ENCODE measurements at places on chromosomes 11 and 22.

DNA sequence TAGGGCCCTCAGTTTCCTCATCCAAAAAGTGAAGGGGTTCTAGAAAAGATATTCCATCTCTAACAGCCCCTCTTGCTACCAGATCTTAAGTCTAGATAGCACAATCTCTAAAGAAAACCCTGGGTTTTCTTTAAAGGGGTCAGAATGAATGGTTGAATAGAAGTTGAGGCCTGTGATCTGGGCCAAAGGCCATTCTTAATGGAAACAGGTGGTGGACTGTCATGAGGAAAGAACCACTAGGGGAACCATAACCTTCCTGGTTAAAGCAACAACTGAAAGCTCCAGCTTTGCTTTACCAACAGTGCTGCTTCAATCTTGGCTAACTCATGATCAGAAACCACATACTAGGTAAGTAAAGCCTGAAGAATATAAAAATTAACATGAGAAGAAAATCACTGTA lies 1.8 kb downstream of the CELF1 start:
- no peak for DNase-seq

DNA sequence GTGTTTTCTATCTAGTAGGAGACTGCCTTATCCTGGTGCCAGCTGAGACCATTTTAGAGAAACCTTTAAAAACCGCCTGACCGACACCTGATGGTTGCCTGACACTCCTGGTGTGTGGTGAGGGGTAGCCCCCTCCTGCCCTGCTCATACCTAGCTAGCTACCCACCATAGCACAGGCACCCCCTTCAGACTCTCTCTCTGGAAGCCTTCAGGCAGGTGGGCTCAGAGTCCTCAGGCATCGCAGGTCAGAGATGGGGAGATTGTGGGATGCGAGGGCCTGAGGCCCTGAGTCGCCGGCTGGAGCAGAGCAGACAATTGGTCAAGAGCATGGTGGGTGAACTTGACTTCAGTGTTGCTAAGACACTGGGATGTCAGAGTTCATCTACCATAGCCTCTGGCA lies 424.6 kb downstream of the BRD1 start:
- DNase-seq: no peak

DNA sequence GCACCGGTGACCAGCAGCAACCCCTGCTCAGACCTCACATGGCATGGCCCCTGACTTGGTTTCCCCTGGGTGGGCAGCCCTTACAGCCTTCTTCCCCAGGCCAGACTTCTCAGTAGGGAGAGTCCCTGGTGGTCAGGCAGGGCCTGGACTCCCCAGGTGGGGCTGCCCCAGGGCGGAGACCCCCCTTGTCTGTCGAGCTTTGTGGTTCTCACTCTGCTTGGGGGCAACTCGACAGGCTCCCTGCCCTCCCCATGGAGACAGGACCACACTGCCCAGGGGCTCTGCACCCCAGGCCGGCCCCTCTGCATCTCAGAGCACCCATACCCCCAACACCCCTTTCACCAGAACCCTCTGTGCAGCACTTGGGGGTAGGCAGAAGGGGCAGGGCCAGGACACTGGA lies 87.7 kb downstream of the MORC2 start:
- no peak for DNase-seq

GRCh38 chr11:60985991-60986915 lies 14.8 kb downstream of the CD6 start:
- peak; percentile 90 for DNase-seq

GRCh38 chr22:44242946-44243724 lies 62.4 kb downstream of the PARVG start:
- DNase-seq: no peak

DNA sequence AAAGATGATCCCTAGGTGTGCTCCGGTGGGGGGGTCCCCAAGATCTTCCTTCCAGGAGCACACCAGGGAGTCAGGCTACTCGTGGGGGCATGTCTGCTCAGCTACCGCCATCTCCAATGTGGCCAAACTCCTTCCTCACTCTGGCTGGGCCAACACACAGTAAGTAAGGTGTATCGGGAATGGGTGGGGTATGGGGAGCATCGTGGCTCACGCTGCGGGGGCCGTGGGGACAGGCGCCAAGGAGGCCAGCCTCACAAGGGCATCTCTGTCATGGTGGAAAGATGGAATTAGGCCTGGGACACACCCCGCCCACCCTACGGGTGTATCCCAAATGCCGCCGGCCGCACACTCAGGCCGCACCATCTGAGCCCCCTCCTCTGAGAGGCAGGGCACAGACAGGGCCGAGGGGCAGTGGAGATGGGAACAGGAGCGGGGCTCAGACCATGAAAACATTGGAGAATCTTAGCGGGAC lies 8.3 kb downstream of the IGF2 start:
- DNase-seq: no peak

- no peak for DNase-seq
Measured at GRCh38 chr22:43227239-43227630, 40.3 kb upstream of the TTLL12 start.

- no peak for DNase-seq
Measured at GRCh38 chr11:133660202-133660568, 127.9 kb upstream of the OPCML start.

DNA sequence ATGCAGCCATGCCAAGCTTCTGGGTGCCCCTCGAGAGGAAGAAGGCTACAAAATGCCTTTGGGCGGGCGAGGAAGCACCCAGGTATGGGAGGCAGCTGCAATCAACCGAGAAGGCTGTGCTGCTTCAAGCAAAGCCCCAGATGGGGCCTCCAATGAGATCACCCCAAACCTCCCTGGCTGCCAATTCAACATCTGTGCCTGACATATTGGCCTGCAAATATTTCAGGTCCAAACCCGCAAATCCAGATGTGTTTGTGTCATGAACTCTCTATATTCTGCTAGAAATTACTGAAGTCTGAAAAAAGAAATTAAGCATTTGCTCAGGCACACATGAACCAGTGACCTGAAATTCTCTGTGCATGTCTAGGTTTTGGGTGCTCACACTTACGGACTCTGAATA lies 78.8 kb upstream of the RCN1 start:
- no peak for DNase-seq

DNA sequence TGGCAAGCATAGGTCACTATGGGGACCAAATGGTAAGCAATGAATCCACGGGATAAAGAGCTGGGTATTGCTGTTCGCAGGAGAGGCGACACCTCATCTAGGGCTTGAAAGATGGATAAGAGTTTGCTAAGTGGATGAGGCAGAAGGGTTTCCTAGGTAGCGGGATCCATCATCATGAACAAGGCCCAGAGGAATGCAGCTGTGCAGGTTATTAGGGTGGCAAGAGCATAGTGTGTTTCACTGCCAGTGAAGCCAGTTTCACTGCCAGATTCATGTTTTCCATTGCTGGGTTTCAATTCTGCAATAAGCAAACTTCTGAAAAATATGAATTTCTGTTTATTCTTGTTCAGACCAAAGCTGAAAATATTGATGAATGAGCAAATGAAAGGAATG lies 27.2 kb downstream of the WEE1 start:
- no peak for DNase-seq

DNA sequence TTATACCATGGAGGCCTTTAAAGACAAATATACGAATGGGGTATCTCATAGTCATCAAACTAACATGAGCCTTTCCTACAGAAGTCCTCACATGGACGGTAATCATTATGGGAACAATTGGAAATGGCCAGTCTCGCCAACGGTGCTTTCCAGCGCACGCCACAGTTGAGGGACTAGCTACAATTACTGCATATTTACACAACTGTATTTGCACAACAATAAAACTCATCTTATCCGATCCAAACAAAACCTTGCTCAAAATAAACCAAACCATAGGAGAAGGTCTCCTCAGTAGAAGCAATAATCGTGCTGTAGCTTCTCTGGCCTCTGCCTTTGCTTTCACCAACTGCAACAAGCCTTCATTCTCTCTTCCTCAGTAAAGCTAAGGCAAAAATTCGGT lies 5.9 kb downstream of the CADM1 start:
- DNase-seq: no peak

DNA sequence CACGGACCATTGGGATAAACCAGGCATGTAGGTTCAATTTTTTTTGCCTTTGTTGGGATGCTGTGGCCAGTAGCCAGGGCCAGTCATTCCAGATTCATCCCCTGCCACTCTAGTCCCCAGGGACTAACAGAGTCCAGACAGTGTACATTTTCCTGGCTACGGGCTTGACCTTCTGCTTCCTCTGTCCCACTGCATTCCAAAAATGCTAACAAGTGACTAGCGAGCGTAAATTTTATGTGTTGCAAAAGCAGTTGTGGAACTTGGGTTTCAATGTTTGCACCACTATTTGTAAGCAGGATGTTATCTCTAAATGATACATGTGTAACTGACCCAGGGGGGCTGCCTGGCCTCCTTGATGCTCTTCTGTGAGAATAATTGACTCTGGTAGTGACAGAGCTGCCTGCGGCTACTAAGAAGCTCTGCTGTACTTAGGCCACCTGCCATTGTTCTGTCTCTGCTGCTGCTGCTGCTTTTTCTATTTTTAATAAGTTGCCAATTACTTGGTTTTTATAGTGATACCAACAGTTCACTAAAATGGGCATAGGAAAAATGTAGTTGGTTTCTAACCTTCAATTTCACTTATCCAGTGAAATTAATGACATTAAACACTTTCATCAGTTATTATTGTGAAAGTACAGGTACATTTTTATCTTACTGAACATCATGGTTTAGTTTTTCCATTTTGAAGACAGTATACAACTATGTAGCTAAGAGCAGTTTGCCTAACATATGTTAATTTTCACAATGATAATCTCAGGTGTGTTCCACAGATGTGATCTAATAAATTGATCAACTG lies 26.8 kb downstream of the TNRC6B start:
- DNase-seq: no peak

GRCh38 chr11:43802509-43802908 lies 78.1 kb upstream of the ALKBH3 start:
- DNase-seq: no peak

DNA sequence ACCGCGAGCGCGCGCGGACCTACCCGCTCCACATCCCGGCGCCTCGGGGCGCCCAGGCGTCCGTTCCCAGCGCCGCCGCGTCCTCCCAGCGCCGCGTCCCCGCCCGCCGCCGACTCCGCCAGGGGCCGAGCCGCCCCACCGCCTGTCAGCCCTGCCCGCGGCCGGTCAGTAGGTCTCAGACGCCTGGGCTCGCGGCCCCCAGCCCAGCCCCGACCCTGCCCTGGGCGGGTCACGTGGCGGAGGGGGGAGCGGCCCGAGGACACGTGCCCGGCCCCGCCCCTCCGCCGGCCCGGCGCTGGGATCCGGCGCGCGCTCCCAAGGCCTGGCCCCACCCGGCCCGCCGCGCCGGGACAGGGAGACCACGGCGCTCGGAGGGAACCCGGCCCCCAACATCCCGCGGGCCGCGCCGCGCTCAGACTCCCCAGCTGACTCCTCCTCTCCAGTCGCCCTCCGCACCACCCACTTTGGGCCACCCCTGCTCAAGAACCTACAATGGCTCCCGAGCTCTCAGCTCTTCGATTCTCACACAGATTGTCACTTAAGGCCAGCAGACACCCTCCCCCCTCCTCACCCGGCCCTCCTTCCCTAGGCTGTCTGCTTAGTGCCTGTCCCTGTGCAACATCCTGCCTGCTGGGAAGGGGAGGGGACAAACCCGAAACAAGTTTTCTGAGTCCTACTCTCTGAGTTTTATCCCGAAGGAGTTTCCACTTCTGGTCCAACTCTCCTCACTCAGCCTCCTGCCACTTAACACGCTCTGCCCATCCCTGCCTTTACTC lies at the start of gene RAB3IL1:
RAB3IL1 (minus strand) TSS at position 233 of the 776 bp plus-strand sequence; CDS start at position 34, 199 bp downstream.
- DNase-seq: peak; percentile 28

GRCh38 chr22:37484480-37485394 lies 1.4 kb downstream of the MFNG start:
- peak; percentile 86 for DNase-seq

DNA sequence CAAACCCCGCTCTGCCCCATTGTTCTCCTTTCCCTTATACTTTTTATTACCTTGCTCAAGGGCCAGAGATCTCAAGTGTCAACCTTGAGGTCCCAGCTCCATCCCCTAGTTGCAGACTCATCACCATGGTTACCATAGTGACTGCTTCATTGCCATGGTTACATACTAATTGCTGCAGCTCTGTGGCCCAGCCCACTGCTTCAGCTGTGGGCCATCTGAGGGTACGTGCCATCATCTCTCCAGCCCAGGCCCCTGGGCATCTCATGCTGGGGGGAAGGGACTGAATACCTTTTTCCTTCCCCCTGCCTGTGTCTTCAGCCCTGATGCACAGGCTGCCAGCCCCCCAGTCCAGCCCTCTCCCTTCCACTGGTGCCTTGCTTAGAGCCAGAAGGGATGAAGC lies 22.2 kb downstream of the TREH start:
- no peak for DNase-seq

DNA sequence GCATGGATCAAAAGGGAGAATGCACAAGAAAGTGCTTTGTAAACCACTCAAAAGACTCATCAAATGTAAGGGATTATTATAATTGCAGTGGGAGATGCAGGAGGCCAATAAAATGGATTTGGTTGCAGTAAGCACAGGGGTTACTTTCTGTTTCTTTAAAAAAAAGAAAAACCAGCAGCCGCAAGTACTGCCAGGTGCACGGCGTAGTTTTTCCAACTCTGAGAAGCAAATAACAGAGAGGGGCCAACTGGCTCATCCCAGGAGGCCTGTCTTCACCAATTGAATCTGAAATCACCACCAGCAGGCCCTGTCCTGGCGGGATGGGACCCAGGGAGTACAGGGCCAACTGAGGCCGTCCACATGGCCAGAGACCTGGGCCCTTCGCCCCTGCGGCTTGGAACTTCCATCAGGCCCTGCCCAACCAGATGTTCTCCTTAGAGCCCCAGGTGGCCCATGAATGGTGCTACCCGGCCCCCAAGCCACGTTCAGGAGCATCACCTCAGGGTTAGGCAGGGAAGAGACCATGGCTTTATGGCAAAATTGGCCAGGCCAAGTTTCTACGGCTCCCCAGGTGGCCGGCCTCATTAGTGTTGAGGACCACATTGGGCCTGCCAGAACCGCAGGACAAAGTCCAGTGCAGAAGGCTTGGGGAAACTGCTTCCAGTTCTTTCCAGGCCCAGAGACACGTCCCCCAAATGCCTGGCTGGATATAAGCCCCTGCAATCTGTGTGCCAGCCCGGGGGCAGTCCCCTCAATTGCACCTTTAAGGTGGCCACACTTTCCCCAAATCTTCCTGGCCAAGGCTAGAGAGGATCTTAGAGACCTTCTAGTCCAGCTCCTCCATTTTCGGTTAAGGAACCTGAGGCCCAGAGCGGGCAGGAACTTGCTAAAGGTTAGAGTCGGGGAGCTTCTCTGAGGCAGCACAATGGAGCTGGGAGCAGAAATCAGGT lies 61.7 kb downstream of the CHRDL2 start:
- DNase-seq: peak; percentile 3

Data from stimulated activated CD8-positive, alpha-beta memory T cell treated with anti-CD3 and anti-CD28 coated beads, Interleukin-4, amount 100 ng/mL, for 48 hours (primary cell).